Heart right ventricle (tissue), 16 donors: ENCODE measurements at places on chromosomes 1 and 21.

GRCh38 chr21:42644223-42645208 is 8.9 kb upstream of the PDE9A start:
- no peak for DNase-seq

DNA sequence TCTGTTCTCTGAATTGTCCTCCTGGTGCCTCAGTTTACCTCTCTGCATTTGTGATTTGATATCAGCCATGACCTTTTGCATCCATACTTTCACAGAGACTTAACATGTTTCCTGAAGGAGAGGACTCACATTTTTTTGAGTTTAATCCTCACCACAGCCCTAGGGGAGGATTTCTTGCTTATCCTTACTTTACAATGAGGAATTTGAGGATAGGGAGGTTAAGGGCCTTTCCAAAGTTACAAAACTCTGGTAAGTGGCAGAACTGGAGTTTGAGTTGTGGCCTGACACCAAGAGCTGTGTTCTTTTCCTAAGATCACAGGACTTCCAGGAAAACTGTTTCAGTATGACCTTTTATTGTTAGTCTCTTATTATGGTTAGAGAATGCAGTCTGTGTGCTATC is 34.2 kb downstream of the TNFRSF8 start:
- DNase-seq: no peak

DNA sequence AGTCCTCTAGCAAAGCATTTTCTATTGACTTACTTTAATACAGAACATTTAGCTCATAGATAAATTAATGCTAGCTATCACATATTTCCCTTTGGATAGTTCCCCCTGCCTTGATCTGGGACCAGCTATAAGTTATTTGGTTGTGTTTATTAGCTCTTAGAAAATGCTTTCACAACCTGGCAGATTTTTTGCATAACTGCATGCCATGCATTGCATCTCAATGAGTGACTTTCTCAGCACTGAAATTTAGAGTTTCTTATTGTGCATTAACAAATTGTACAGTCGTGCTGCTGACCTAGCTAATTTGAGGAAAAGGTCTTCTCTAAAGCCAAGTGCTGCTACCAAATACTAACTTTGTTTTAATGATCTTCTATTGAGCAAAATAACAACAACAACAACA is 164.8 kb downstream of the PLPPR5 start:
- DNase-seq: no peak

GRCh38 chr1:167659450-167659849 is 29.4 kb downstream of the RCSD1 start:
- DNase-seq: no peak

DNA sequence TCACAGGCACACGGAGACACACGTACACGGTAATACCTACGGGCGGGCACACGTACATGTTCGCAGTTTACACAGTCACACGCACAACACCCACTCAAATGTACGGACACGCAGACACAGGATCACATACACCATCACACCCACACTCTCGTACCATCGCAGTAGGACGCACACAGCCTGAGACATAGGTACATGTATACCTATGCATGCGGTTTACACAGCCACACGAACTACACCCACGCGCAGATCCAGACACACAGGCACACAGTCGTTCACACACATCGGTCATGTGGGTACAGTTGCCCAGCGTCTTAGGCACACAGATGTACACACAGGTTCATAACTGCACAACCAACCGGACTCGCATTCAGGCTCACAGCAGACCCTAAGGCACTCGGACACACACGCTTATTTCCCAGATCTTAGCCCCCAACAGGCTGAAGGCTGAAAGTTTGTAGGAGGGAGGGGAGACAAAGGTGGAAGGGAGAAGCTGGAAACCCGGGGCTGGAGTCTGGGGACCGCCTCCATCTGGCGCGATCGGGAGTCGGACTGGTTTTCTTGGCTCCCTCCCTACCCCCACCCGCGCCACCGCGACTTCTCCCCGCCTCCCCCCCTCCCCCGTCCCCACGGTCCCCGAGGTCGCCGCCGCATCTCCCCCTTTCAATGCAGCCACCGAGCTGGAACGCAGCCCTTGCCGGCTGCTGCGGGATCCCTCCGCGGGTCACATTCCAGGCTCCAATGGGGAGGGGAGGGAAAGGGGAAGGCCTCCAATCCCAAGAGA is 51.9 kb upstream of the SYNC start:
- DNase-seq: no peak

DNA sequence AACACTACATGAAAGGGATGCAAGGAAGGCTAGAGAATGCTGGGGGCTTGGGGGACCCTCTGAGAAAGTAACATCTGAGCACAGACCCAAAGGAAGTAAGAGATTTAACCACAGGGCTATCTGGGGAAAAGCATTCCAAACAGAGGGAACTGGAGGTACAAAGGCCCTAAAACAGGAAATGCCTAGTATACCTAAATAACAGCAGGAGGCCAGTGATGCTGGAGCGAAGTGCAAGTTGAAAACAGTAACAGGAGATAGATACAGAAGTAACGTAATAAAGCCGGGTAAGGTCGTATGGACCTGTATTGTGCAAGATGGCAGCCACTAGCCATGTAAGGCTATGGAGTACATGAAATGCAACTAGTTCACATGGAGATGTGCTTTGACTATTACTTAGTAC is 52.1 kb downstream of the CD34 start:
- no peak for DNase-seq
